Mesenchymal stem cell (in vitro differentiated cells and primary cell): ENCODE measurements at places on chromosomes 4 and X.

GRCh38 chr4:161538941-161539340, 624.9 kb downstream of the FSTL5 start:
- H3K4me1 ChIP-seq = no peaks in the 10 kb centered on the region
- no peak for DNase-seq
- H3K4me3 ChIP-seq = no peak overlapping the region
- no peak overlapping the region for H3K27ac ChIP-seq
- no peaks in the 10 kb centered on the region for H3K36me3 ChIP-seq

GRCh38 chr4:140071806-140072205, 82.2 kb downstream of the MAML3 start:
- no peaks in the 10 kb centered on the region for H3K27me3 ChIP-seq
- H3K36me3 ChIP-seq = no peaks in the 10 kb centered on the region
- H3K4me3 ChIP-seq = no peak overlapping the region
- H3K27ac ChIP-seq = peak overlapping the region; percentile 50
- H3K4me1 ChIP-seq = peaks cover 5% of the 10 kb centered on the region
- no peak for DNase-seq

DNA sequence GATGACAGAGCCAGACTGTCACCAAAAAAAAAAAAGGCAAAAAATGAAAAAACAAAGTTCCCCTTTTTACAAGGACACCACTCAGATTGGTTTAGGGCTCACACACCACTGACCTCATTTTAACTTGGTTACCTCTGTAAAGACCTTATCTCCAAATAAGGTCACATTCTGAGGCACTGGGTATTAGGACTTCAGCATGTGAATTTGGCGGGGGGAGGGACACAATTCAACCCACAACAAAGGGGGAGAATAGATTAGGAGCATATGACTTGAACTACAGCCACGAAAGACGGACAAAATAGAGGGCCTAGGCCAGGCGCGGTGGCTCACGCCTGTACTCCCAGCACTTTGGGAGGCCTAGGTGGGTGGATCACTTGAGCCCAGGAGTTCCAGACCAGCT, 31.0 kb upstream of the ARAF start:
- no peak for DNase-seq
- peaks cover 4% of the 10 kb centered on the region for H3K27me3 ChIP-seq
- no peaks in the 10 kb centered on the region for H3K4me1 ChIP-seq
- no peaks in the 10 kb centered on the region for H3K36me3 ChIP-seq
- H3K4me3 ChIP-seq = no peak overlapping the region
- H3K27ac ChIP-seq = no peak overlapping the region

DNA sequence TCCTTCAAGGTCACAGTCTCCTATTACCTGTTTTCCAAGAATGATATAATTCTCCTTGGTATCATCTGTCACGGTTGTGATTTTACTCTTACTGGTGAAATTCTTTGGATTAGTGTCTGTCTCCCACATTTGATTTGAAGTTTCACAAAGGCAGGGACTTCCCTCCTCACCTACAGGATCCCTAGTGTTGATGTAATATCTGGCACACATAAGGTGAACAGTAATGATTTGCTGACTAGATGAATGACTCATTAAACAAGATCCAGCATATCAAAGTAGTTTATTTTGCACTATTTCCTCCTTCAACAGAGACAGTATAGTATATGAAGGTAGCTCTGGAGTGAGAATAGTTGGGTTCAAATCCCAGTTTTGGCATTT, 135.3 kb upstream of the IL1RAPL2 start:
- H3K27me3 ChIP-seq = peaks cover 3% of the 10 kb centered on the region
- no peaks in the 10 kb centered on the region for H3K36me3 ChIP-seq
- H3K27ac ChIP-seq = no peak overlapping the region

DNA sequence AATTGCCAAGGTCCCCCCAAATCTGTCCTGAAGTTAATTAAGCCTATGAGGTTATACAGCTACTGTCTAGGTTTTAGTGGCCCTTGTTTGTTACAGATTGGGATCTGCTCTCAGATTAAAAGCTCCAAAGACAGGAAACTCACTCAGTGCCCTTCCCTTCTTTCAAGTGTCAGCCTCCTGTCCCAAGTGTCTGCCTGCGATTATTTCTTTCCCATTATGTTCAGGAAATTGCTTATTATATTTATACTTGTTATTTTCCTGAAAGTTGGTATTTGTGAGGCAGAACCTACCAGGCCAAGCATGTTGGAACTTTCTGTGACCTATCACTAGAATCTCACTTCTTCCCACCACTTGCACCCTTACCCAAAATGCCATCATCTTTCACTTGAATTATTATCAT, 173.2 kb downstream of the AREG start:
- no peaks in the 10 kb centered on the region for H3K27me3 ChIP-seq
- H3K4me3 ChIP-seq = no peak overlapping the region
- DNase-seq = no peak
- no peaks in the 10 kb centered on the region for H3K36me3 ChIP-seq
- no peak overlapping the region for H3K27ac ChIP-seq

DNA sequence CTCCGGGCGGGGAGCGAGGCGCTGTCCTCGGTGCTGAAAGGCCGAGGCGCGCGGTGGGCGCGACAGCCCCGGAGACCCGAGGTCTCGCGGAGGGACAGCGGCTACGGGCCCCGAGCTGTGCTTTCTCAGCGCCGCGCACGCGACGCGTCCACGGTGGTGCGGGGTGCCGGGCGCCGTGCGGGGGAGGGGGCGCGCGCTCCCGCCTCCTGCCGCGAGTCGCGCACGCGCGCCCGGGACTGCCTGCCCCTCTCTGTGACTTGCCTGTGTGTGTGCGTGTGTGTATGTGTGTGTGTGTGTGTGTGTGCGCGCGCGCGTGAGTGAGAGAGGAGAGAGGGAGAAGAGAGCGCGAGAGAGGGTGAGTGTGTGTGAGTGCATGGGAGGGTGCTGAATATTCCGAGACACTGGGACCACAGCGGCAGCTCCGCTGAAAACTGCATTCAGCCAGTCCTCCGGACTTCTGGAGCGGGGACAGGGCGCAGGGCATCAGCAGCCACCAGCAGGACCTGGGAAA, at the start of gene GRIA2:
TSS of gene GRIA2 (plus strand) at position 358 of the 511 bp plus-strand sequence. CDS start 315 bp downstream, outside the sequence.
- H3K27me3 ChIP-seq = peaks cover 22% of the 10 kb centered on the region
- H3K4me3 ChIP-seq = peak within 1 kb of the TSS; percentile 78
- H3K27ac ChIP-seq = no peak within 1 kb of the TSS
- peak; percentile 66 for DNase-seq

DNA sequence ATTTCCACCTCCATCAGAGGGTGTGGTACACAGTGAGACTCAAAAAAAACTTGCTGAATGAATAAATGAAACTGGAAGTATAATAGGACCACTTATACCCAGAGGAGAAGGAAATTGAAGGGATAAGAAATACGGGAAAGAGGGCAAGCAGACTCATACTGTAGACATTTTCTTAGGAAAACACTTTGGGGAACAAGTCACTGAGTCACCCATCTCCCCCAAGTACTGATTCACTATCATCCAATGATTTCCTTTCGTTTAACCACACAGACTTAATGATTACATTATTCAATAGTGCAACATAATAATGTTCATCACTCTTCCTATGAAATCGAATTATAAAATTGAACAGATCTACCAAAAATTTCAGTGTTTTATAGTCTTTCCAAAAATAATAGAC, 97.1 kb downstream of the LDB2 start:
- no peak for DNase-seq
- no peaks in the 10 kb centered on the region for H3K36me3 ChIP-seq
- H3K27me3 ChIP-seq = no peaks in the 10 kb centered on the region
- H3K4me1 ChIP-seq = no peaks in the 10 kb centered on the region
- H3K27ac ChIP-seq = no peak overlapping the region

DNA sequence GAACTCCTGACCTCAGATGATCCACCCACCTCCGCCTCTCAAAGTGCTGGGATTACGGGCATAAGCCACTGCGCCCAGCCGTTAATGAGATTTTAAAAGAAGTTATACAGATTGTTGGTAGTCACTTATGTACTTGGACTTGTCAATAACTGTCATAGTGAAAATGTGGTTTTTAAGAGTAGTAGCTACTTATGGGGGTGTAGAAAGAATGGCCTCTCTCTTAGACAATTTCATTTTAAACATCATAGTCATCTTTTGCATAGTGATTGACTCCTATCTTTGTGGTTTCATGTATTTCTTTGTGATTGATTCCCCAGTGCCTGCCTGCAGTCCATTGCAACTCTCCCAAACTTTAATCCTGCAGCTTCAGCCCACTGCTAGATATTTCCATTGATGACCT, 17.4 kb downstream of the FAM199X start:
- no peak overlapping the region for H3K4me3 ChIP-seq
- DNase-seq = no peak
- peaks cover 6% of the 10 kb centered on the region for H3K36me3 ChIP-seq
- H3K4me1 ChIP-seq = no peaks in the 10 kb centered on the region

- DNase-seq = no peak
- H3K4me3 ChIP-seq = no peak overlapping the region
- no peak overlapping the region for H3K27ac ChIP-seq
- peaks cover 16% of the 10 kb centered on the region for H3K36me3 ChIP-seq
- peaks cover 20% of the 10 kb centered on the region for H3K27me3 ChIP-seq
Observed at GRCh38 chrX:72460715-72461114, 111.9 kb downstream of the HDAC8 start.

GRCh38 chr4:175947117-175947722, 118.4 kb upstream of the WDR17 start:
- no peak overlapping the region for H3K4me3 ChIP-seq
- peak; percentile 31 for DNase-seq
- no peaks in the 10 kb centered on the region for H3K27me3 ChIP-seq
- H3K27ac ChIP-seq = no peak overlapping the region
- H3K4me1 ChIP-seq = no peaks in the 10 kb centered on the region

DNA sequence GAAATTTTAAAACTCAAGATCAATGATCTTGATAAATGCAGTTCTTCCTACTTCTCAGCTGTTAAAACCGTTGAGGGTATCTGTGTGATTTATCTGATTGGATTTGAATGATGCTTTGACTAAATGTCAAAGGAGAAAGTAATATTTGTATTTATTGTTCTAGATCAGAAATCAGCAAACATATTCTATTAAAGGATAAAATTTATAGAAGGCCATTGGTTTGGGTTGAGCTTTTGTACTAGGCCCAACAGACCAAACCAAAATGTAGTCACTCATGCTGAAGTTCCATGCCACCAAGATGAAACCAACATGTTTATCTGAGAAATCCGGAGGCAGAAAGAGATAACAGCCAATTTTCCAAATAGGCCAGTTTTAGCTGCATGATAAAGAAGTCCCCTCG, 64.5 kb upstream of the BMP2K start:
- H3K27ac ChIP-seq = no peak overlapping the region
- H3K4me3 ChIP-seq = no peak overlapping the region
- no peak for DNase-seq
- no peaks in the 10 kb centered on the region for H3K27me3 ChIP-seq

- no peak for DNase-seq
- peaks cover 12% of the 10 kb centered on the region for H3K27me3 ChIP-seq
- H3K36me3 ChIP-seq = no peaks in the 10 kb centered on the region
- no peak within 1 kb of the TSS for H3K27ac ChIP-seq
- H3K4me1 ChIP-seq = no peaks in the 10 kb centered on the region
Observed at GRCh38 chrX:153321381-153322124, at the start of gene PNMA6F. PNMA6F (minus strand) TSS chrX:153321767; CDS start chrX:153320674, 1,093 bp downstream.
